ENCODE measurements at places on chromosomes 7 and 10. TPM values are rescaled to one million over a fixed set of nuclear protein-coding genes. Genes with fewer than 3 reads are reported as not detected.

The HOGA1 gene
- 18.8 TPM for total RNA-seq

The CBLL1 gene
- total RNA-seq = 10.5 TPM

The HOXA5 gene
- total RNA-seq = 3.2 TPM

The TMEM176B gene
- not detected for total RNA-seq

The NPSR1 gene
- not detected for total RNA-seq

The FEZF1 gene
- total RNA-seq = not detected

The DDX56 gene
- 105 TPM for total RNA-seq

The CLCN1 gene
- not detected for total RNA-seq

The MUC12 gene
- not detected for total RNA-seq

The KMT2C gene
- total RNA-seq = 14.4 TPM

The CHN2 gene
- total RNA-seq = 28.6 TPM

The SEMA3A gene
- 0.56 TPM for total RNA-seq

The TLX1 gene
- 0.07 TPM for total RNA-seq

The ANKRD61 gene
- not detected for total RNA-seq

The JAKMIP3 gene
- 0.04 TPM for total RNA-seq

The SDHAF3 gene
- 32.6 TPM for total RNA-seq

The KLF14 gene
- not detected for total RNA-seq

The C1QL3 gene
- not detected for total RNA-seq

The SCIN gene
- total RNA-seq = not detected

The HOXA9 gene
- total RNA-seq = not detected

The GPR158 gene
- not detected for total RNA-seq

The HMX3 gene
- not detected for total RNA-seq

The LIPJ gene
- not detected for total RNA-seq

The RARRES2 gene
- 94.6 TPM for total RNA-seq

The ANKRD22 gene
- not detected for total RNA-seq

The CBX3 gene
- total RNA-seq = 249 TPM

The POMZP3 gene
- 3.5 TPM for total RNA-seq

The PYROXD2 gene
- 1.8 TPM for total RNA-seq

The OR9A2 gene
- not detected for total RNA-seq

The TAS2R41 gene
- total RNA-seq = not detected

The CTNNA3 gene
- not detected for total RNA-seq

The ADARB2 gene
- not detected for total RNA-seq

The SPDYE9 gene
- total RNA-seq = not detected

The ODAD2 gene
- total RNA-seq = not detected

All from HepG2 (cell line).